ENCODE measurements at places on chromosomes 16 and 17.

GRCh38 chr16:21653571-21653970 lies 1.2 kb upstream of the IGSF6 start:
- DNase-seq, result no peak

GRCh38 chr17:61158376-61158775 lies 241.3 kb upstream of the TBX2 start:
- no peak for DNase-seq

- DNase-seq, result no peak
These were observed 97.8 kb upstream of the MED13 start for GRCh38 chr17:62162898-62163297.

GRCh38 chr17:34172390-34172918 lies 82.6 kb upstream of the CCL2 start:
- DNase-seq, result no peak

DNA sequence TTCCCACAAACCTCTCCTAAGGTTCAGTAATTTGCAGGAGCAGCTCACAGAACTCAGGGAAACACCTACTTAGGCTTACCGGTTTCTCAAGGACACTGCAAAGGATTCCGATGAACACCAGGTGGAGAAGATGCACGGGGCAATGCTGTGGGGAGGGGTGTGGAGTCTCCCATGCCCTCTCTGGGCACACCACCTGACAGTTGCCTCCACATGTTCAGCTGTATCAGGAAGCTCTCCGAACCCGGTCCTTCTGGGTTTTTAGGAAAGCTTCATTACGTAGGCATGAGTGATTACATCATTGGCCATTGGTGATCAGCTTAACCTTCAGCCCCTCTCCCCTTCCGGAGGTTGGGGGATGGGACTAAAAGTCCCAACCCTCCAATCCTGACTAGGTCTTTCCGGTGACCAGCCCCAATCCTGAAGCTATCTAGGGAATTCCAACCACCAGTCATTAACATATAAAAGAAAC lies 21.6 kb downstream of the C17orf58 start:
- DNase-seq, result no peak

GRCh38 chr17:13228225-13228624 lies 210.4 kb upstream of the ELAC2 start:
- no peak for DNase-seq

DNA sequence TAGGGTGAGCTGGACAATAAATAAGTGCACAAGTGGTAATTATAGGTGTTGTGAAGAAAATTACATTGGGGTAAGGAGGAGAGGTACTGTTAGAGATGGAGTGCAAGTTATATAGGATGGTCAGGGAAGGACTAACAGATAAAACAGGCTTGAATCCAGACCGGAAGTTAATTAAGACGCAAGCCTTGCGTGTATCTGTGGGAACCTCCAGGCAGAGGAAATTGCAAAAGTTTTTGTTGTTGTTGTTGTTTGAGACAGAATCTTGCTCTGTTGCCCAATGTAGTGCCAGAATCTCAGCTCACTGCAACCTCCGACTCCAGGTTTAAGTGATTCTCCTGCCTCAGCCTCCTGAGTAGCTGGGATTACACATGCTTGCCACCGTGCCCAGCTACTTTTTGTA lies 2.4 kb upstream of the ZNF18 start:
- DNase-seq, result no peak

- DNase-seq, result no peak
These were observed 841 bp upstream of the IGFALS start for GRCh38 chr16:1794221-1794871.

DNA sequence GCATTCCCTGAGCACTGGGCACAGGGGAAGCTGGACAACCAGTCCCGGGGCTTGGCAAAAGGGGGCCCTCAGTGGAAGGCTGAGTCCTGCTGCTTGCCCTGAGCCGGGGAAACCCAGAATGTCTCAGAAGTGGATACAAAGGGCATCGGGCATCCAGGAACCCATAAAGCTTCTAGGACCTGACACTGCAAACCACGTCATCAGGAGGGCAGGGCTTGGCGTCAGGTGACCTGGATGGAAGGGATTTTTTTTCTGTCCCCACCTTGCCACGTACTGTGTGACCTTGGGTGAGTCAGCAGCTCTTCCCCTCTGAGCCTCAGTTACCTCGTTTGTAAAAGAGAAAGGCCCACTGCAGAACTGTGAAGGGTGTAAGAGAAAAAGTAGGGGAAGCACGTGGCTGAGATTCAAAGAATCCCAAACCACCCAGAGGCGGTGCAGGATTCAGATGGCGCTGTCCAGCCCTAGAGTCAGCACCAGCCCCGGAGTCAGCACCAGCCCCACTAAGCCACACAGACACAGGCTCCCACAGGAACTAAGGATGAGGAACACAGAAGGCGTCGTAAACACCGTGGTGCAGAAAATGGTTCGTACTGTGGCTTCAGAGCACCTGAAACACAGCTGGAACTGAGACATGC lies 53.7 kb downstream of the C16orf95 start:
- DNase-seq, result no peak
